Esophagus squamous epithelium (tissue), 5 donors: ENCODE measurements at places on chromosomes 1 and 21.
A peak's percentile ranks its signal among the peaks of the same experiment; 100 is the strongest.

GRCh38 chr1:64505232-64505943, 35.5 kb downstream of the CACHD1 start:
- no peak for DNase-seq

- DNase-seq, result no peak
These were observed 24.0 kb downstream of the PGLYRP3 start for GRCh38 chr1:153288634-153289275.

GRCh38 chr1:116256286-116256649, 116.8 kb upstream of the ATP1A1 start:
- no peak for DNase-seq

DNA sequence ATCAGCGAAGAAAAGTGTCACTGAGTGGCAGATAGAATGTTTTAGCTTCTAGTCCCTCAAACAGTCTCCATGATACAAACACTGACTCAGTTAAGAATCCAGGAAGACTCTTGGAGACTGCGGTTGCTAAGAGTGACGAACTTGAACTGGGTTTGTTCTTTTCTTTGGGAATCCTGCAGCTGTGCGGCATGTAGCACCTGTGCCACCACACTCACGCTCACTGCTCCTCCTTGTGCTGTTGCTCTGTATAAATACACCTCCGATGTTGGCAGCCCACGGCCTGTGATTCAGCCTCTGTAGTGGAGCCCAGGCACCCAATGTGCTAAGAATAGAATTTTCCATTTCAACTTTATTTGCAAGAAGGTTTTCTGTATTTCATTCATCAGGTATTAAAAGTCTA, 5.5 kb upstream of the PPIE start:
- DNase-seq, result no peak

DNA sequence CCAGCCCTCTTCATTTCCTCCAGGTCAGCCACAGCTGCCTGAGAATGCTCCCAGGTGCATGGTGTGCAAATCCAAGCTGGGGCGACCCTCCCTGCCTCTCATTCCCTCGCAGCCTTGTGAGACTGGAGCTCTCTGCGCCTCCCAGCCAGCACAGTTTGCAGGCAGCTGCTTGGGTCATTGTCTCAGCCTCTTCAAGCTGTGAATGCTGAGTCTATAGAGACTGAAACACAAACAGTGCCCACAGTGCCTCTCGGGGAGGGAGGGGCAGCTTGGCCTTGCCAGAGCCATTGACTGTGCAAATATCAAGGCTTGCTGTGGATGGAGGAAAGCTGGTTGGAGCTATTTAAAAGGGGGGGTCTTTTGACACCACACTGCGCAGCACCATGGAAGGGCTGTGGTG, 10.6 kb downstream of the PLXNA2 start:
- no peak for DNase-seq

GRCh38 chr1:206041640-206042039, 11.3 kb upstream of the RHEX start:
- DNase-seq, result no peak

- no peak for DNase-seq
These were observed 44.0 kb downstream of the OPTC start for GRCh38 chr1:203537806-203538464.

- DNase-seq, result no peak
These were observed 49.8 kb downstream of the TPR start for GRCh38 chr1:186325239-186325638.

GRCh38 chr1:3011631-3012455, 9.4 kb upstream of the ACTRT2 start:
- no peak for DNase-seq

DNA sequence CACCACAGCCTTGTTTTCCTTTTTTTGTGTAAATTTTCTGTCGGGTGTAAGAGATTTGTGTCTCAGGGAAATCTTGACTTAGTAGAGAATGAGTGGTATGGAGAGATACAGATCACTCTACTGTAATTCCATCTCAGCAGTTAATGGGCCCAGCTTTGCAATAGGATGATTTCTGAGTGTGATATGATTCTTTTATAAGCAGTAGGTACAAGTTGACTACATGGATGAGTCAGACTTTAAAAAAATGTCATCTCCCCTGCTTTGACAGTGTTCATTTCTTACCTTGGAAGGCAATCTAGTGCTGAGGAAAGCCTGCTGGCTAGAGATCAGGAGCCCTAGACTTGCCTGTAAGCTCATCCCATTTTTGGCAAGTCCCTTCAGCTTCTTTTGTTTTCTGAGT, 261.9 kb downstream of the RYR2 start:
- no peak for DNase-seq

GRCh38 chr21:17576080-17576835, 36.4 kb downstream of the BTG3 start:
- no peak for DNase-seq

GRCh38 chr1:223726380-223727001, 14.2 kb downstream of the CAPN2 start:
- peak; percentile 53 for DNase-seq

DNA sequence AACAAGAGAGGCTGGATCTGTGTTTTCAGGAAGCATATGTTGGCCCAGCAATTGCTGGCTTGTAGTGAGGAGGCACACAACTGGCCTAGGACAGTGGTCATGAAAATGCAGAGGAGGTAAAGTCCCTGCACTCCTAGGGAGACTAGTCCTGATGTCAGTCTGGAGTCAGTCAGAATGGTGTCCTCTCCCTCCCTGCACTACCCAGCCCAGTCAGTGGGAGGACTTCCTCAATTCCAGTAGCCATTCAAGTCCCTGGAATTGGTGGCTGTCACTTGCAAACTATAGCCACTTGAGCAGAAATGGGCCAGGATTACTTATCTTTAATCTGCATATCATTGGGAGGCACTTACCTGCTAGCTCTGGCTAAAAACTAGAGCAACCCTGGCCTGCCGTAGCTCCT, 18.6 kb downstream of the NDUFS5 start:
- no peak for DNase-seq

- no peak for DNase-seq
These were observed 209.1 kb upstream of the ZP4 start for GRCh38 chr1:238099871-238100270.

DNA sequence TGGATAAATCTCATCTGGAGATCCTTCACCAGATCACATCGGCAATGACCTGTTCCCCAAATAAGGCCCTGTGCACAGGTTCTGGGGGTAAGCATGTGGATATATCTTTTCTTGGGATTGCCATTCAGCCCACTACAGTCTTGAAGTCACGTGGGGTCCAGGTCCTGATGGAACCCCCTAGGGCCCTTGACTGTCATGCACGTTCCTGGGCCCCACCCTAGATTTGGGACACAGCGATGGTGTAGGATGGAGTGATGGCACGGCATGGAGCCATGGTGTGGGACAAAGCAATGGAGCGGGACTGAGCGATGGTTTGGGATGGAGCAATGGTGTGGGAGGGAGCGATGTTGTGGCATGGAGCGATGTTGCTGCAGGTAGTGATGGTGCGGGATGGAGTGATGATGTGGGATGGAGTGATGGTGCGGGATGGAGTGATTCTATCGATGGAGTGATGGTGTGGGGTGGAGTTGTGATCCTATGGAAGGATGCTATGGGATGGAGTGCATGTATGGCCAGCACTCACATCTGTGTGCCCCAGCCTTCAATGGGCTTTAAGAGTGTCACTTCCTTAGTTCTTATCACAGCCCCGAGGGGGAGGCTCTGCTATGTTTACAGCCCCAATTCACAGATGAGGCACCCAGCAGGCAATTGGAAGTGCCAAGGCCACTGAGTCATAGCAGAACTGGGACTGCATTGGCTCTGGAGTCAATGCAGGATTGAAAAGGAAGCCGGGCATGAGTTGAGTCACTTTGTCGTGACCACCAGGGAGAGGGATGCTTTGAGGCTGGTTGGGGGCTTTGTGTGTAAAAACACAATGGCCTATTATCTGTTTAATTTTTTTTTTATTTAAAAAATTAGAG, 97.0 kb upstream of the C1orf174 start:
- no peak for DNase-seq

DNA sequence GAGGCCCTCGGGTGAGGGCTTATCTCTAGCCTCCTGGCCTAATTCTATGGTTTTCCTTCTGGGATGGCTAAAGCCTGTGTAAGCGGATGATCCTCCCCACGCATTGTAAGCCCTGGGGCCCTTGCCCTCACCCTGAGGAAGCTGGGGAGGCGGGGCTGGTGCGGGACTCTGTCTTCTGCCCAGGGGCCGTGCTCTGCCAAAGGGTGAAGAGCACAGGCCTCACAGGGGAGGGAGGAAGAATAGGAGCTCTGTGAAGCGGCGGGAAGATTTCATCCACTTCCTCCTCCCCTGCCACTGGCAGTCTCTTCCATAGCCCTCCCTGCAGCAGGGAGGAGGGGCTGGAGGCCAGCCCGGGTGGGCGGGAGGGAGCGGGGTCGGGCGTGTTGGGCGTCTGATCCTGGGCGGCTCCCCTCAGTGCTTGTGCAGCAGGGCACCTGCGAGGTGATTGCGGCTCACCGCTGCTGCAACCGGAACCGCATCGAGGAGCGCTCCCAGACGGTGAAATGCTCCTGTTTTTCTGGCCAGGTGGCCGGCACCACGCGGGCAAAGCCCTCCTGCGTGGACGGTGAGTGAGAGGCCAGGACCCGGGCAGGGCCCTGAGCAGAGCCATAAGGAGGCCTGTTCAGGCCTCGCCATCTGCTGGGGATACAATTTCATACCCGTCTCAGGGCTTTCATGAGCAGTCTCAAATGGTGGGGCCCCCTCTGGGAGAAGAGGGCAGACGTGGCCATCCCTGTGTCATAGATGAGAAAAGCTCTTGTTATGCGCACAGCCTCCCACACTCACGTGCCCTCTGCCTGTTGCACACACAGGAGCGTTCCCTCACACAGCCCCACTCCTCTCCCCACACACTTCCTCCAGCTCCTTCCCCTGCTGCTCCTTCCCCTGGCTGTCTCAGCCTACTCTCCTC, 7.7 kb upstream of the PPM1J start:
- DNase-seq, result no peak

DNA sequence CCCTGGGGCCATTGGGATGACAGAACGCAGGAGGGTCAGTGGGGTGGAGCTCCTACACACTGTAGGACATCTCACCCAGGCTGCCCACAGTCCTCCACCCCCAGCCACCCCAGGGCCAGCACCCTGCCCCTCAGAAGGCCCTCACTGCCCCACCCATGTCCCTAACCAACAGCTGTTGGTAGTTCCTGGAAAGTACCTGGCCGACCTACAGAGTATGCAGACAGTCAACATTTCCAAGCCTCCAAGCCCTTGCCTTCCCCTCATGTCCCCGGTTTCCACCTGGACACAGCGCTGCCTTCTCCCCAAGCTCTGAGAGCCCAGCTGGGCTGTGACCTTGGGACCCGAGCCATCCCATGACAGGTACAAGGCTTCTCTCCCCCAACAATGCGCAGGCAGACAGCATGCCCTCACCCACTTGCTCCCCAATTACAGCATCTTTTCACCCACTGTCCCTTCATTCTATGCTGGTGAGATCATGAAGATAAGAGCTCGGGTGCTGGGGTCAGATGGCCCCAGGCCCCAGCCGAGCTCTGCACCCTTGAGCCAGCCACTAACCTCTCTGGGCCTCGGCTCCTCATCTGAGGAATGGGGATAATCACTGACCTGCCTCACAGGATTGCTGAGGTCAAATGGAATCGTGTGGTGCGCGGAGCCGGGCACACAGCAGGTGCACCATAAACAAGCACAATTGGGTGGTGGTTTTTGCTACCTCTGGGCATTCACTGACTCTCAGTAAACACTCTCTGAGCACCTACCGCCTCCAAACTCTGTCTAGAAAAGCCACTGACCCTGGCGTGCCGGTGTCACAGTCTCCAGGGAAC, 11.2 kb downstream of the LAPTM5 start:
- DNase-seq, result no peak

DNA sequence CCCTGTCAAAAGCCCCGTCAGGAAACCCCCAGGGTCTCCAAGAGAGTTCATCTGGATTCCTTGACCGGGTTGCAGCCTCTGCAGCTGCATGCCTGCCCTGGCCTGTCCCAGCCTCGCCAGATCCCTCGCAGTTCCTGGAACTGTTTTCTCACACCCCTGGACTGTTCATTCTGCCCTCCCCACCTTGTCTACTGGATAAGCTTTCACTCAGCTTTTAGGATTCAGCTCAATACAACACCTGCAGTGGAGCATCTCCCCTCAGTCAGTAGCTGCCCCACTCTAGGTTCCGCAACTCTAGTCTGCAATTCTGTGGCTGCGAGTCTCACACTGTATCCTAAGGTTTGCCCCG, 67.2 kb downstream of the FAM163A start:
- no peak for DNase-seq

GRCh38 chr1:44472620-44473525, 67.8 kb downstream of the RNF220 start:
- no peak for DNase-seq

DNA sequence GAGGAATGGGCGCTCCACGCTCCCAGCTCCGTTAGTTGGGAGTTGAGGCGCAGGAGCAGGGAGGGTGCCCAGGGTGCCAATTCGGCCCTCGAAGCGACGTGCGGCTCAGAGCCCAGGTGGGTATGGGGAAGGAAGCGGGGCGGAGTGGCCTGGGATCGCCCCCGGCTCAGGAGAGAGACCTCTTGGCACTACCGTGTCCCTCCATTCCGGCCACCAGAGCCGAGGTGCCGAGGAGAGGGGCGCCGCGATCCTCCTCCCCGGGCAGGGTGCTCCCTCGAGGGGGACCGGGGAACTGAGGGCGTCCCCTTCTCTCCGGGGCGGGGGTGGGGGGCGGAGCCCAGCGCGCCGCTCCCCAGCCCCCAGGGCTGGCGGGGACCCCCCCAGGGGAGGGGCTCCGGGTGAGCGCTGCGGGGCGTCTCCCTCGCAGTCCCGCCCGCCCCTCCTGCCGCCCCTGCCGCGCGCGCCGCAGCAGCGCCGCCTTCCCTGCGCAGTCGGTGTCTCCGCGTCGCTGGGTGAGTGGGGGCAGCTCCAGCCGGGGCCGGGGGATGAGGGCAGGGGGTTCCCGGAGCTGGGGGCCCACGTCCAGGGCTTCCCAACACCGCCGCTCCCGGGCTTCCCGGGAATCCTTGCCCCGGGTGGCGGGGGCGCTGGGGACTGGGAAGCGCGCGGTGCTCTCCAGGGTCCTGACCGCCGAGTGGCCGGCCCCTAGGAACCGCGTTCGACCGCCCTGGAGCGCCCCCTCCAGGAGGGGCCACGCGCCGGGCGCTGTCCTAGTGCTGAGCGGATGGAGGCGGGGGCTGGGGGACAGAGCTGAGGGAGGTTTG, at the start of gene HPCA:
Gene HPCA (plus strand): TSS at position 488 of the 824 bp plus-strand sequence. CDS start 2,408 bp downstream, outside the sequence.
- no peak for DNase-seq

DNA sequence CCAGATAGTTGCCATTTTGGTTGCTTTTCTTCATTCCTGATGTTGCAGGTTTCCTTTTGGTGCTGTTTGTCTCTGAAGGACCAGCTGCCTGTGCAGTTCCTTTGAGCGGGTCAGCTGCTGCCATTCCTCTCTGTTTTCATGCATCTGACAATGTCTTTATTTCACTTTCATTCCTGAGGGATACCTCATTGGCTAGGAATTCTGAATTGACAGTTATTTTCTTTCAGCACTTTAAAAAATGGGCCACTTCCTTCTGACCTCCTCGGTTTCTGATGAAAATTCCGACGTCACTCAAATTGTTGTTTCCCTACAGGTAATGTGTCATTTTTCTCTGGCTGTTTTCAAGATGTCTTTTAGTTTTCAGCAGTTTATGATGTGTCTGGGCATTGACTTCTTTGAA, 24.8 kb downstream of the CCSAP start:
- DNase-seq, result no peak

- DNase-seq, result no peak
These were observed 77.8 kb downstream of the ALPL start for GRCh38 chr1:21586846-21587601.

GRCh38 chr1:15640667-15641066, 23.4 kb downstream of the DDI2 start:
- DNase-seq, result no peak
